ENCODE measurements at places on chromosomes 1 and 21.

GRCh38 chr1:23923592-23924499 is 10.7 kb upstream of the CNR2 start:
- no peaks in the 10 kb centered on the region for H3K36me3 ChIP-seq
- no peak overlapping the region for H3K4me3 ChIP-seq

DNA sequence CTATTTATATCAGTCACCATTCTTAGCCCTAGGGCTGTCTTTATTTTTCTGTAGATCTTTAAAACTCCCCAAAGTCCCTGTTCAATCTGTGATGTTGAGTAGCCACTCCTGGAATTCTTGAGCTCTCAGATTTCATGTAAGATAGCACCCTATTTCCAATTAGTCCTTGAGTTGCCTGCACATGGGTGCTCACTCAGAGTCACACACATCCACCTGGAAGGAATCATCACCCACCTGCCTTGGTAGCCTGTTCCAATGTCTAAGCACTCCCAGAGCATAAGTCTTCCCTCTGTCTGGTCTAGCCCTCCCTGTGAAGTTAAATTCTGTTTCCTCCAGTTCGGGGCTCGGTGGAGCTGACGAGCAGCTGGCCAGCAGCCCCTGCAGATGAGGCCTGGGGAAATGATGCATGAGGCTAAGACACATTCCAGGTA is 14.7 kb upstream of the ATF3 start:
- DNase-seq = no peak
- no peaks in the 10 kb centered on the region for H3K27me3 ChIP-seq
- peaks cover 14% of the 10 kb centered on the region for H3K4me1 ChIP-seq
- H3K4me3 ChIP-seq = no peak overlapping the region
- no peak overlapping the region for H3K27ac ChIP-seq

GRCh38 chr1:59266927-59267293 is 30.0 kb upstream of the FGGY start:
- peaks cover 10% of the 10 kb centered on the region for H3K4me1 ChIP-seq
- H3K4me3 ChIP-seq = no peak overlapping the region
- H3K36me3 ChIP-seq = no peaks in the 10 kb centered on the region
- H3K27me3 ChIP-seq = no peaks in the 10 kb centered on the region
- DNase-seq = no peak
- no peak overlapping the region for H3K27ac ChIP-seq

- no peak for DNase-seq
- H3K4me1 ChIP-seq = peaks cover 100% of the 10 kb centered on the region
- H3K4me3 ChIP-seq = no peak overlapping the region
- H3K27ac ChIP-seq = peak overlapping the region; percentile 80
These were observed 41.1 kb downstream of the SLC9A1 start for GRCh38 chr1:27113861-27114260.

GRCh38 chr1:86951430-86951829 is 37.0 kb downstream of the HS2ST1 start:
- no peaks in the 10 kb centered on the region for H3K36me3 ChIP-seq
- H3K27ac ChIP-seq = peak overlapping the region; percentile 7
- no peaks in the 10 kb centered on the region for H3K27me3 ChIP-seq
- no peak for DNase-seq

GRCh38 chr1:104706631-104707147 is 957.0 kb downstream of the AMY1C start:
- DNase-seq = no peak
- peak overlapping the region; percentile 11 for H3K4me3 ChIP-seq
- no peaks in the 10 kb centered on the region for H3K36me3 ChIP-seq
- no peak overlapping the region for H3K27ac ChIP-seq
- H3K27me3 ChIP-seq = no peaks in the 10 kb centered on the region
- no peaks in the 10 kb centered on the region for H3K4me1 ChIP-seq

DNA sequence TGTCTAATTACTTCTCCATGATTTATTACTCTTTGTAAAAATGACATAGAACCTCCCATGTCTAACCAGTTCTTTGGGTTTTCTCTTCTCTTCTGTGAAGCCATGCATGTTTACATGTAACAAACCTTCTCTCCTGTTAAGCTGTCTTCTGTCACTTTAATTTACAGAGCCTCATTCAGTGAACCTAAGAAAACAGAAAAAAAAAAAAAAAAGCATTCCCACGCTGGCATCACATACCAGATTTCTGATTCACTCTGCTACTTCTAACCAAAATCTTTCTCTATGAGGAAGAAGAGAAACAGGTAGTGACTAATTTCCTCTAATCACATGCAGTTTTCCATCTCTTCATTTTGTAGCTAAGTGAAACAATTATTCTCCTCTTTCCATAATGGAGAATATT is 141.4 kb upstream of the CXADR start:
- no peaks in the 10 kb centered on the region for H3K27me3 ChIP-seq
- DNase-seq = no peak
- no peaks in the 10 kb centered on the region for H3K36me3 ChIP-seq
- H3K27ac ChIP-seq = no peak overlapping the region
- no peaks in the 10 kb centered on the region for H3K4me1 ChIP-seq
- H3K4me3 ChIP-seq = no peak overlapping the region

DNA sequence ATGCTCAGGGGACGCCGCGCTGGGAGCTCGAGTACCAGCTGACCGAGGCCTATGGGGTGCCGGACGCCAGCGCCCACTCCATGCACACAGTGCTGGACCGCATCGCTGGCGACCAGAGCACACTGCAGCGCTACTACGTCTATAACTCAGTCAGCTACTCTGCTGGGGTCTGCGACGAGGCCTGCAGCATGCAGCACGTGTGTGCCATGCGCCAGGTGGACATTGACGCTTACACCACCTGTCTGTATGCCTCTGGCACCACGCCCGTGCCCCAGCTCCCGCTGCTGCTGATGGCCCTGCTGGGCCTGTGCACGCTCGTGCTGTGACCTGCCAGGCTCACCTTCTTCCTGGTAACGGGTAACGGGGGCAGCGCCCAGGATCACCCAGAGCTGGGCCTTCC is 1.3 kb upstream of the XKR8 start:
- H3K27ac ChIP-seq = no peak overlapping the region
- DNase-seq = peak; percentile 75
- H3K4me3 ChIP-seq = no peak overlapping the region
- H3K4me1 ChIP-seq = peaks cover 36% of the 10 kb centered on the region
- peaks cover 8% of the 10 kb centered on the region for H3K36me3 ChIP-seq

DNA sequence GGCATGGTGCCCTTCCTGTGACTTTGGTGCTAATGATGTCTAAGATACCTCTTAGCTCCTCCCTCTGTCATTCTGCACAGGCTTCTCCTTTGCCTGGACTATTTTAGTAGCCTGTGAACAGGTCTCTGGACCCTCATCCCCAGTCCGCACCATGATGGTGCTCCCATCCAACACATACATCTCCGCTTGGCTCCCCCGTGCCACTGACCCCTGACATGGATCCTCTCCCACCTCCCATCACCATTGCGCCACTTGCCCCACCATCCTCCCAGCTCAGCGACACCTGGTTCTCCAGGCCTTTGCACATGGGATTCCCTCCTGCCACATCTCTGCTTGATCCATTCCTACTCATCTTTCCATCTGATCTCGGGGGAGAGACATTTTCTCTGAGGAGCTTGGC is 33.9 kb downstream of the RUNX3 start:
- no peak overlapping the region for H3K27ac ChIP-seq
- DNase-seq = no peak
- no peaks in the 10 kb centered on the region for H3K27me3 ChIP-seq
- H3K4me3 ChIP-seq = no peak overlapping the region

All from spleen (tissue), 13 donors.